ENCODE measurements at places on chromosomes 2 and 18.

DNA sequence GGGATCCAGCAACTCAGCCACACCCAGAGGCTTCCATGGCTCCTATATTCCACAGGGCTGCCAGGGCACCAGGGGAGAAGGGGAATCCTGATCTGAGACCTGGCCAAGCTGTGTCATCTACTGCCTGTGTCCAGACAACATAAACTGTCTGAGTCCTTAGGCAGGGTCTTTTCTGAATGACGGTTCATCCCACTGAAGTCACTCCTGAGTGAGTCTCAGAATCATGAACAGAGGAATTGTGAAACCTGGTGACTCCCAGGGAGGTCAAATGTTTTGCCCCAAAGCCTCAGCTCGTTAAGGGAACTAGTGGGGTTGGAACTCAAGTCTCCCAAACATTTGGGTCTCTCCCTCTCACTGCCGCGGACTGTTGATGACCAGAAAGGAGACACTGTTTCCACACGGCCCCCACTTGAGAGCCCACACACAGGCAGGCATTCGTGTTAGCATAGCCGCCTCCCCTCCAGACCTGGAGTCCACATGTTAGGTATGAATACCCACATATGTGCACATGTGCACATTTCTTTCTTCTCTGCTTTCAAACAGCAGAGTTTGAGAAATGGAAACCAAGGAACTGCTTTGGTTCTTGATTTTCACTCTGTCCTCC lies 125.0 kb upstream of the MSH6 start:
- DNase-seq: no peak

DNA sequence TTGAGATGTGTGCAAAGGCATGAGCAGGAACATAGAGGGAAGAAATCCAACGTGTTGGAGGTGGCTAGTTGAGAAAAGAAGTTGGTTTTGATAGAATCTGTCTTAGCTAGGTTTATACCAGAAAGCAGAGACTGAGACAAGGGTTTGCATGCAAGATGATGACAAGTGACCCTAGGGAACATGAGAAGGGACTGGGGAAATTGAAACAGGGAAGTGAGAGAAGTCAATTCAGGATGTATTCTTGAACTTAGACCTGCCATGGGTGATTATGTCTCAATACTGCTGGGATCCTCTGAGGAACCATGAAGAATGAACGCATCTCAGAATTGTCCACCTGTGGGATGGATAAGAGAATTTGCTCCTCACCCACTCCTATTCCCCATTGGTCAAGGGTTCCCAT lies 20.5 kb downstream of the IL36A start:
- no peak for DNase-seq

DNA sequence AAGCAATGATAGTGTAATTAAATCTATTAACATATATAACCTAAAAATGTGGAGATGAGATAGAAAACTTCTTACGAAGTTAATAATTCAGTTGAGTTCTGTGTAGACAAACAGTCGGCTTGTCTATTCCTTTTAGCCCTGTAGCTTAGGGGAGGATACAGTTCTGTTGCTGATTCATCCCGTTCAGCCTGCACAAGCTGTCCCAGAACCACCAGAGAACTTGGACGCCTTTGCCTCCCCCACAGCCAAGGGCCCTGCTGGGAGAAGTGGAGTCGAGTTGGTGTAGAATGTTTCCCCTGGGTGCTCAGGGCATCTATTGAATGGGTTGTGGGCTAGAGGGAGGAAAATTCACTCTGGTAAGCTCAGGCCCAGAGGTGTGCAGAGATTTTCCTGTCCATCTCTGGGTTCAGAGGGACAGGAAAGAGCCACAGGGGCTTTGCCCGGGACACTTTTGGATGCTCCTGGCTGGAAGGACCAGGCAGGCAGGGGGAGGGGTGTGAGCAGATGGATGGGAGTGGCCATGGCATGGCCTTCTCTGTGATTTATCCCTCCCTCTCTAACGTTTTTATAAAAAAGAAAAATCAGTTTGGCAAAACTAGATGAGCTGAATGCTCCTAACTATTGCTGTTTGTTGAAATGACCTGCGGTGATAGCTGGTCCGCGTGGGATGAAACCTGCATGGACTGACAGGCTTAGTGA lies 42.8 kb upstream of the GALR1 start:
- DNase-seq: peak; percentile 84

GRCh38 chr18:475202-476031 lies 25.1 kb downstream of the COLEC12 start:
- no peak for DNase-seq

- peak; percentile 68 for DNase-seq
Observed at GRCh38 chr2:10412380-10412779, 35.7 kb downstream of the ODC1 start.

GRCh38 chr2:59150217-59150849 lies 909.2 kb upstream of the FANCL start:
- DNase-seq: no peak
